ENCODE measurements at places on chromosomes 16 and 17.
A peak's percentile ranks its signal among the peaks of the same experiment; 100 is the strongest.

DNA sequence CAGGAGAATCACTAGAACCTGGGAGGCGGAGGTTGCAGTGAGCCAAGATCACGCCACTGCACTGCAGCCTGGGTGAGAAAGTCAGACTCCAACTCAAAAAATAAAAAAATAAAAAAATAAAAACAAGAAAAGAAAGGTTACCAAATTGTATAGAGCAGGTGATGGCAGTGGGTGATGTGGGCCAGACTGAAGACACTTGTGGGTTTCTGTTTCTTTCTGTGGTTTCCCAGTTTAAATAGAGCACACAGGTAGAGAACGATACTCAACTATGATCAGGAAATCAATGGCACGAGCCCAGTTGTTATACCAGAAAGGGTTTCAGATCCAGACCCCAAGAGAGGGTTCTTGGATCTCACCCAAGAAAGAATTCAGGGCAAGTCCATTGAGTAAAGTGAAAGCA lies 32.6 kb downstream of the NUBP1 start:
- DNase-seq = no peak

DNA sequence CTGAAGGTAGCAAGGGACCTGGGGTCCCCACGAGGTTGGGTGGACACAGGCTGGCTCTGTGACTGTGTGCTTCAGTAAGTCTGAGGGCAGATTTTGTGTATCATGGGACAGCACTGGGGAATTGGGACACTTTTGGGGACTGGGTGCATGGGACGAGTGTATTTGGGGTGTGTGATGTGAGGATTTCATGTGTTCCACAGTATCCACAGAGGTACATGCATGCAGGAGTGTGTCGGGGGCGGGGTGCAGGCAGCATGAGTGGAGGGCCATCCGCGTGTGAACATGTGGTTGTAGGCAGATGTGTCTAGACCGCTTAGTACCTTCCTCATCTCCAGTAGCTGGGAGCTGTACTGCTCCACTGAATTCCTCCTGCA lies 1.1 kb upstream of the DLX3 start:
- DNase-seq = no peak

DNA sequence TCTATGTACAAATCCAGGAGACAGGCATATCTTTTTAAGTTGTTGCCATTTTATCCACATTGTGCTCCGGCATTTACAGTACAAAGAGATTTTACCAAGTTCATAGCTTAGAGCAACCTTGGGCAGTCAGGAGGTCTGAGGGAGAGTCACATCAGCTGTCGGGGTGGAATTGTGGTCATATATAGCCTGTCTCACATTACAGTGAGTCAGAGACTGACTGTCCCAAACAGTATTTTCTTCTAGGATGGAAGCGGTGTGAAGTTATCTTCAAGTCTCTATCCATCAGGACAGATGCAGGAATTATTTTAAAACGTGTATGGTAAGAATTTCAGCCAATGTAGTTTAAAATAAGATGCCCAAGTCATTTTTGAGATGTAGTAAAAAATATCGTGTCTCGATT lies 53.0 kb downstream of the GPRC5B start:
- peak; percentile 64 for DNase-seq

GRCh38 chr17:75481194-75482068 lies 25.0 kb downstream of the TMEM94 start:
- no peak for DNase-seq

- DNase-seq = no peak
These were observed 22.2 kb upstream of the DHRS7B start for GRCh38 chr17:21104608-21105007.

- no peak for DNase-seq
These were observed 378.6 kb upstream of the C16orf82 start for GRCh38 chr16:26688105-26688504.

DNA sequence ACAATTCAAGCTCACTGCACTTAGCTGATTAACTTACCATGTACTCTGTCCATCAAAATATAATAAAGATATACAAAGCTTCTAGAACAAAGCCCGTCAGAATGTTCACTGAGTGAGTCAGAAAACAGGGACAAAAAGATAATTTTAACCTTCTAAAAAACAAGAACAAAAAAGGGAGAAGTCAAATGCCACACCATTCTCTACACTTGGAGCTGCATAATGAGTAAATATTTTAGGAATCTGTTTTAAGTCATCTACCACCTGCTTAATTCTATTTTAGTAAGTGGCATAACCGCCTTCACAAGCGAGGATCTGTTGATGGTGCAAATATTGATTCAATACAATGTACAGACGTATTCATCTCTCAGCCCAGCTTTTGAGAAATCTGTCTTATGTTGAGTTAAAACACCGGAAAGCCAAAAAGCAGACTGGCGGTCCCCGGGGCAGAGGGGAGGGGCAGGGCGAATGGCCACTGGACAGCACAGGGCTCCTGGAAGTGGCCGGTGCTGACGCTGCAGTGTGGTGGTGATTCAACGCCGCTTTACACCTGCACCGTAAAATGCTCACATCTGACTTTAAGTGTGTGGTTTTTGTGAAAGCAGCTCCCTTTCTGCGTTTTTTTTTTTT lies 20.1 kb downstream of the RAB40B start:
- no peak for DNase-seq

GRCh38 chr17:77610518-77610893 lies 348.0 kb upstream of the TNRC6C start:
- no peak for DNase-seq

GRCh38 chr17:74431568-74432423 lies at the start of gene GPRC5C:
TSS of gene GPRC5C (plus strand) at chr17:74432088. CDS start at chr17:74439777, 7,689 bp downstream.
- peak; percentile 86 for DNase-seq
